ENCODE measurements at places on chromosomes 4 and X.

GRCh38 chrX:43313035-43313434 is 343.1 kb upstream of the MAOA start:
- DNase-seq = no peak

DNA sequence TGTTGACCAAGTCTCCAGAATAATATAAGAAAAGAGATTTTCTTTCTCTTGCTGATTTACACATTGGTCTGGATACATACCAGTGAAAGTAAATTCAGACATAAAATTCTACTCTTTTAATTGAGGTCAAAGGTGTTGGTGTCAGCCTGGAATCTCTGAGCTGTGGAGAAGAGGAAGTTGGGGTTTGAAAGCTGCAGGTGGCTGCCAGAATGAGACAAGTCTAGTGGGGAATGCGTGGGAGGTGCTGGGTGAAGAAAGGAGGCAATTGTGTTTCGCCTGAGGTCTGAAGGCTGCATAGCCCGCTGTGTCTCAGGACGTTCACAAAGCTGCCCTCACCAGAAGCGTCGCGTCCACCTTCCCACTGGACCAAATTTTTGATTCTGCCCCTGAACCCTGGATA is 31.2 kb downstream of the PHEX start:
- DNase-seq = no peak

DNA sequence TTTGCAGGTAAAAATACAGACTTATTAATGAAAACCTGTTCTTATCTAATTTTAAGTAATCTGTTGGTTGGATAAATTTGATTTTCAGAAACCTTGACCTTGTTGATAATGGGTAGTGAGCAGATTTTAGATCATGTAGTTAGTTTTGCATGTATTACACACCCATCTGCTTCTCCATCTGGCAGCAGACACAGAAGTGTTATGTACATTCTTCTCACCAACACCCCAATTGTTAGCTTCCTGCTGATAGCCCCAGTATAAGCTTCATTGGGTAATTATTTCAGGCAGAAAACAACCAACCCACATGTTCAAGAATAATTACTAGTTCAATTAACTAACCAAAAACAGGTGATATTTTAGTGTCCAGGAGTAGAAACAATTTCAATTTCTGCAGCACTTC is 1740.5 kb upstream of the AGA start:
- no peak for DNase-seq

DNA sequence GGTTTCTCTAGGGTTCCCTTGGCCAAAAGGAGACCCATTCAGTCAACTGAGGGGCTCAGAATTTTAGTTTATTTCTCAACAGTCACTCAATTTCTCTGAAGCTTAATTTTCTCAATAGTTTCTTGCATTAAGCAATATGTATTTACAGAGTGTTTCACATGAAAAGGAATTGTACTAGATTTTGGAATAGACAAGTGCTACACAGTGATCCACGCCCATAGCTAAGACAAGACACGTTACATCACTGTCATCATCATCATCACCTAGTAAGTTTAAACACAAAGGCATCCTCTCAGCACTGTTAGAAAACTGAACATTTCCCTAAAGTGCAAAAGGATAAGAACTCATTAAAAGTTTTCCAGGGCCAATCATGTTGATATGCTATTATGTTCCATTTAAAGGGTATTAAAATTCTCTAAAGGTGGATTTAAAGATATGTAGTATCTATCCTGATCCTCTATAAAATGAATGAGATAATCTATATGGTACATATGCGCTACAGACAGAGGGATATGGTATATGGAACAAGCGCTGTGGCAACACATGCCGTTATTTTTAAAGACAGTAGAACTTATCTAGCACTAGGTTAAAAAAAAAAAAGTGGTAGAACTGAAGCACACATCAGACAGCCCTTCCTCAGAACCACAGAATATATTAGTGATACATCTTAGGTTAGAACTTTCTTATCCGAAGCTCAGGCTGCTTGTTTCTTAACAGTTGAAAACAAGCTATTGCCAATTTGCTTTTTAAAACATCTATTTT is 12.1 kb downstream of the PPA2 start:
- no peak for DNase-seq

GRCh38 chrX:114798907-114799306 is 215.0 kb downstream of the HTR2C start:
- no peak for DNase-seq

DNA sequence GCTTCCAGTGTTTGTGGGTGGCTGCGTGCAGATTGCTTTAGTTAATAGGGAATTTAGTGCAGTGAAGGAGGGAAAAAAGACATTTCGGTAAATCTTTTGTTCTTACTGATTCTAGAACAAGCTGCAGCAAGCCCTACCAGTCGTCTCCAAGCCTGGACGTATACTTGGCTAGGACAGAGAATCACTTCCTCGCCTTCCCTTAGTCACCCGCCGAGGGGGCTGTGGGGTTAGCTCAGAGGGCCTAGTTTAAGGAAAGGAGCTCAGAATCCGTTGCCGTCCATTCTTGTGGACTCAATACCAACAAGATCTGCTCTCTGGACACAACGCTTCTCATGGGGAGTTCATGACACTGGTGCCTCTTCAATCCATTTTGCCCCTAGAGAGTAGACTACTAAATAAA is 36.3 kb upstream of the FAT1 start:
- DNase-seq = no peak
